ENCODE measurements at places on chromosomes 6 and 20. TPM values are rescaled to one million over a fixed set of nuclear protein-coding genes. Genes with fewer than 3 reads are reported as not detected.
A peak's percentile ranks its signal among the peaks of the same experiment; 100 is the strongest.

CTSA gene
- total RNA-seq = 64.2 TPM

MCM3 gene
- 6.2 TPM for total RNA-seq

CCDC170 gene
- total RNA-seq = not detected

FAM209B gene
- total RNA-seq = 2.3 TPM

WDR27 gene
- 19.2 TPM for total RNA-seq

GRCh38 chr6:24569811-24570210, 75.0 kb downstream of the ALDH5A1 start:
- DNase-seq = no peak

GRCh38 chr6:121951123-121951522, 448.3 kb upstream of the HSF2 start:
- no peak for DNase-seq

DNA sequence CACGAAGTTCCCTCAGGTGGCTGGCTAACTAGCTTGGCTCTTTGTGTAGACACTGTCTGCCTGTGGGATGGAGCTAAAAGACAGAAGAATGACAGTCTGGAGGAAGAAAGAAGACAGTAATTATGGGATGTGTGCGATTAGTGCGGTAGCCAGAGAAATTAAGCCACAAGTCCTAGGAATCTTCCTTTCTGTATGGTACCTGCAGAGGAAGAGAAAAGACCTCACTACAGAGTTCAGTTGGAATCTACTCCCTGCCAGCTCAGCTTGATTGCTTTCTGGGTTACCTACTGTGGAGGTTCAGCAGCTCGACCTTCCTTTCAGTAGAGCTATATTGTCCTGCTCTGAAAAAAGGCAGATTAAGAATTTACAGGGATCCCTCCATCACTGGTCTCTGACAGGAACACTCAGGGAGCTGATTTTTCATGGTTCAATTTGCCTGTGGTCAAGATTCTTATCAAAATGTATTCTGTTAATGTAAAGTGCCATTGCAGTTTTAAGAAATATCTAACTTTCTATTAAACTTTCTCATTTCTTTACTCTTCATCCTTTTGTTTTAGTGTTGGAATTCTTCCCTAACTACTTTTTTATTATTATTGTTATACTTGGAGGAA, 187.2 kb downstream of the CENPW start:
- no peak for DNase-seq

GRCh38 chr6:44062105-44062770, 65.0 kb downstream of the MRPL14 start:
- DNase-seq = no peak

- peak; percentile 69 for DNase-seq
Observed at GRCh38 chr6:36028088-36028876, 674 bp downstream of the MAPK14 start.

DNA sequence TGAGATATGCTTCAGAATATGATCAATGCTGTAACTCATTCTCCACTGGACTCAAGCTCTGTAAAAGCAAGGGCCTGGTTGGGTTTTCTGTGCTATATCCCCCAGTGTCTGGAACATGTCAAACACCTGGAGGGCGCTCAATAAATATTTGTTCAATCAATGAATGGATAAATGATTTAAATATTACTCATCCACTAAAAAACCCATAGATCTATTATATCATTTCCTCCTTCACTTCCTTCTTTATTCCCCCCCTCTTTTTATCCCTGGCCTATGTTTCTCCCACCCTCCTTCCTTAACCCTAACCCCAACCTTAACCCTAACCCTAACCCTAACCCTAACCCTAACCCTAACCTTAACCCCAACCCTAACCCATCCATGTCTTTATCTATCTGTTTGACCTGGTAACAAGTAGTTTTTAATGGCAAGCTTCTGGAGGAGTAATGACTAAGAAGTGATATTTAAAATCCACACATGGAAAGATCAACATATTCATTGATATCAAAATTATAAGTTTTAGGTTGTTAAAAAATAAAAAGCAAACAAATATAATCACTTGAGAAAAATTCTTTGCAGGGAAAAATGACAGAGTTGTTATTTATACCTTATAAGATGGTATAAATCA, 103.8 kb upstream of the GLP1R start:
- no peak for DNase-seq

GRCh38 chr6:118700531-118700930, 49.1 kb upstream of the CEP85L start:
- no peak for DNase-seq

- no peak for DNase-seq
Observed at GRCh38 chr6:16236009-16236501, 2.3 kb upstream of the GMPR start.

- DNase-seq = no peak
Observed at GRCh38 chr6:76702187-76702586, 629.7 kb upstream of the IMPG1 start.

- DNase-seq = no peak
Observed at GRCh38 chr20:61941721-61942405, 123.8 kb downstream of the TAF4 start.

DNA sequence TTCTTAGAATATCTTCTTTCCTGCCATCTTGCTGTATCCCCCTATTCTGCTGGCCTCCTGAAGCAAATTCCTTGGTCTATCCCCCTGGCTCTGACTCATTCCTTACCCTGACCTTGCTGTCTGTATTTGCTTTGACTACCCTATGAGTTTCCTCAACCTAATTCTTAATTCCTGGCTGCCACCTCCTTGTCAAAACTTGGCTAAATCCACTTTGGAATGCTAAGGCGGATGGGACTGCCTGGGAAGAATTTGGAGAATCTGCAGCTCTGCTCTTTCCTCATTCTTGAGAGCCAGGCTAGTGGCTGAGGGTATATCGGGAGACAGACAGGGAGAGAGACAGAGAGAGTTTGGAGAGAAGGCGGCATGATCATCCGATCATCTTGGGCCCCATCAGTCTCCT, 24.4 kb downstream of the CAP2 start:
- no peak for DNase-seq

GRCh38 chr6:2097464-2097863, 147.9 kb downstream of the GMDS start:
- no peak for DNase-seq

- no peak for DNase-seq
Observed at GRCh38 chr6:144931172-144932035, 646.3 kb downstream of the UTRN start.
